ENCODE measurements at places on chromosomes 4 and X. TPM values are rescaled to one million over a fixed set of nuclear protein-coding genes. Genes with fewer than 3 reads are reported as not detected.

TBC1D9 gene
- not detected for total RNA-seq

AKAP4 gene
- not detected for total RNA-seq

UCP1 gene
- not detected for total RNA-seq

NDNF gene
- total RNA-seq, result not detected

ZNF330 gene
- 51.8 TPM for total RNA-seq

SLC10A6 gene
- not detected for total RNA-seq

NHS gene
- 0.91 TPM for total RNA-seq

BEX2 gene
- total RNA-seq, result 19.6 TPM

CHRNA9 gene
- 0.25 TPM for total RNA-seq

SULT1B1 gene
- total RNA-seq, result 6.7 TPM

PPM1K gene
- total RNA-seq, result 46.7 TPM

UGT2B11 gene
- not detected for total RNA-seq

MID1 gene
- total RNA-seq, result not detected

SAGE1 gene
- total RNA-seq, result not detected

CSAG3 gene
- total RNA-seq, result not detected

NAP1L3 gene
- total RNA-seq, result 1.2 TPM

All from activated naive CD4-positive, alpha-beta T cell treated with anti-CD3 and anti-CD28 coated beads, Interleukin-2, amount 10 ng/mL, durations not matched to agents 5 hours and 36 hours (primary cell).